ENCODE measurements at places on chromosomes 11 and 22.
A peak's percentile ranks its signal among the peaks of the same experiment; 100 is the strongest.

- no peak for DNase-seq
Measured at GRCh38 chr22:42644422-42645340, 4.3 kb upstream of the ATP5MGL start.

DNA sequence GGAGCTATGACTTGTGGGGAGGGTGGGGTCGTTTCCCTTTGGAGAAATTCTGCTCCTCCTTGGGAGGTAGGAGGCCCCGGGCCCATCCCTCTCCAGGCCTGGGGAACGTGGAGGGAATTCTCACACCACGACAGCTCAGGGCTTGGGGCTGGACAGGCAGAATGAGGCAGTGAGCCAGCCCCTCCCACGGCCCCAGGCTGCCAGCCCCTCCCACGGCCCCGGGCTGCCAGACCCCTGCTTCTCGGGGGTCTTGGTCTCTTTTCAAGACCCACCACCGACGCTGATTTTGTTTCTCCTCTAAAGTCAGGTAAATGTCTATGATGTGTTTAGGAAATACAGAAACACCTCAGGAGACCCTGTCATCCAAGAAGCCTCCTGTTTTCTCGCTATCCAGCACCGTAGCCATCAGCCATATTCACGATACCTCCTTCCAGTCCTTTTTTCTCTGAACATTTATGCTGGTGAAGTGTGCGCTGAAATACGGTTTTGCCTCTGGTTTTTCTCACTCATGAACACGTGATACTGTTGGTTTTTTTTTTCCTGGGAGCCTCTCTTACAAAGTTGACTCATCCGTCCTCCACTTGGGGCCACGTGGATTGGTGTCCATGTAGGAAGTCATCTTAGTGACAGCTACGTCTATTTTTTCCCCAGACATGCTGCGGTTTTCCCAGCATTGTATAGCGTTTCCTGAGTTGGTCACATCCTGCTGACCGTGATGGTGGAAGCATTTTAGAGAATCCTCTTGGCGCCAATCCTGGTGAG is 1219.6 kb downstream of the BRD1 start:
- DNase-seq, result no peak

DNA sequence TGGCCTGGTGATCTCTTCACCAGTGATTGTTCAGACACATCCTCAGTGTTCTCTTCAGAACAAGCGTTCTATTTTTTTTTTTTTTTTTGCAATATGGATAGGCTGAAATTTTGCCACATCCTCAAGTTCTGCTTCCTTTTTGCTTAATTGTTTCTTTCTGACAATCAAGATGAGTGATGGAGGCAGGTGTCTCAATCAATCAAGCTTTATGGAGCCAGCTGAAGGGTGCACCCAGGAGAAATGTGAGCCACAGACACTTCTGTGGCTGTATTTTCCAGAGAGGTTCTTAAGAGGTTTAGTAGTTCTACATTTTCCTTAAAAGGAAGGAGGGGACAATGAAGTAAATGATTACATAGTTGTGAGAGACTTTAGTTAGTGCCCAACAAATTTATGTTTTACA is 43.9 kb upstream of the ASPHD2 start:
- DNase-seq, result peak; percentile 49

- DNase-seq, result no peak
Measured at GRCh38 chr11:35531246-35531645, 5.8 kb upstream of the PAMR1 start.

DNA sequence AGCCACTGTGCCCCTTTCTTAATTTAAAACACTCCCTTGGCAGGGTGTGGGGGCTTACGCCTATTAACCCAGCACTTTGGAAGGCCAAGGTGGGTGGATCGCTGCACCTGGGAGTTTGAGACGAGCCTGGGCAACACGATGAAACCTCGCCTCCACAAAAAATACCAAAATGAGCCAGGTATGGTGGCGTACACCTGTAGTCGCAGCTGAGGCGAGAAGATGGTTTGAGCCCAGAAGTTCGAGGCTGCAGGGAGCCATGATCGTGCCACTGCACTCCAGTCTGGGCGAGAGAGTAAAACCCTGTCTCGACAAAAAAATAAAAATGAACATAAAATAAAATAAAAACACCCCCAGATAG is 45.0 kb downstream of the LINC01488 start:
- no peak for DNase-seq

GRCh38 chr11:68038226-68038717 is 553 bp upstream of the TCIRG1 start:
- no peak for DNase-seq

- DNase-seq, result no peak
Measured at GRCh38 chr11:69257838-69258658, 35.9 kb upstream of the MYEOV start.

GRCh38 chr11:2687782-2688191 is 12.0 kb downstream of the KCNQ1OT1 start:
- DNase-seq, result no peak

GRCh38 chr22:40004836-40005235 is 10.1 kb downstream of the FAM83F start:
- peak; percentile 85 for DNase-seq
